ENCODE measurements at places on chromosomes 1 and 21.

DNA sequence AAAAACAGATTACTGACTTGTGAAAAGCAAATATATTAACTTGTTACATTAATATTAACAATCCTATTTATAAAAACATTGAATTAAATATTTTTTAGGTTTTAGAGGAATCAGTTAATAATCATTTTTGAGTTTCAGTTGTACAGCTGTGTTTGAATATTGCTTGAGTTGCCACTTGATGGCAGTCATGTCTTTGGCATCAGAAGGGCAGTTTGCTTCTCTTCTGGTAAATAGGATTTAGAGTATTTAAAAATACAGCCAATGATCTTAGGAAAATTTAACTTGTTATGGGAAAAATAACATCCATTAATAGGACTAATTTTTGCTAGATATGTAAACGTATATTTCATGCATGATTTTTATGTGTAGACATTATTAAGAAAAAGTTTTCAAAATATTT lies 234.1 kb downstream of the NCAM2 start:
- DNase-seq: no peak

- no peak for DNase-seq
Measured at GRCh38 chr1:169620565-169620964, 9.4 kb downstream of the SELP start.

- no peak for DNase-seq
Measured at GRCh38 chr1:69228501-69228900, 339.2 kb upstream of the LRRC7 start.

DNA sequence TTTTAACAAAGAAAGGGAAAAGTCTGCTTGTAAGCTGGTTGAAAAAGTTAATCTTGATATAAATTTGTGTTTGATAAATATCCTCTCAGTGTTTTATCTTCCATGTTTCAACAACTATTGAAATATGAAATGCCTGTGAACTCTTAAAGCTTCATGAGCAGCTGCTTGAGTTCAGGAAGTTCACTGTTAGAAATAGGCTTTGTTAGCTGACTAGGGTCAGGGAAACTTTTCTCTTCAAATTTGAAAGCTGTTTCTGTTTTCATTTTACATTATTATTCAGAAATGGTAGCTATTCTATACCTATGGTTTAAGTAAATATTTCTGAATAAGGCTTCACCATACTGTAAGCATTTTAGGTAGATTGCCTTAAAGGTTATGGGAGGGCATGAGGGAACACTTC lies 191.7 kb downstream of the HS2ST1 start:
- no peak for DNase-seq

GRCh38 chr1:69055194-69055593 lies 512.5 kb upstream of the LRRC7 start:
- DNase-seq: no peak

- no peak for DNase-seq
Measured at GRCh38 chr1:198967566-198967965, 328.7 kb downstream of the PTPRC start.

GRCh38 chr1:157803851-157804250 lies 16.1 kb downstream of the FCRL1 start:
- DNase-seq: no peak

- DNase-seq: no peak
Measured at GRCh38 chr1:25126562-25126961, 105.7 kb downstream of the SYF2 start.
